Epithelial cell of esophagus (primary cell): ENCODE measurements at places on chromosomes 16 and 17.

GRCh38 chr16:62201911-62202310 lies 165.7 kb upstream of the CDH8 start:
- DNase-seq = no peak

GRCh38 chr16:17556276-17557052 lies 85.7 kb upstream of the XYLT1 start:
- peak; percentile 33 for DNase-seq

DNA sequence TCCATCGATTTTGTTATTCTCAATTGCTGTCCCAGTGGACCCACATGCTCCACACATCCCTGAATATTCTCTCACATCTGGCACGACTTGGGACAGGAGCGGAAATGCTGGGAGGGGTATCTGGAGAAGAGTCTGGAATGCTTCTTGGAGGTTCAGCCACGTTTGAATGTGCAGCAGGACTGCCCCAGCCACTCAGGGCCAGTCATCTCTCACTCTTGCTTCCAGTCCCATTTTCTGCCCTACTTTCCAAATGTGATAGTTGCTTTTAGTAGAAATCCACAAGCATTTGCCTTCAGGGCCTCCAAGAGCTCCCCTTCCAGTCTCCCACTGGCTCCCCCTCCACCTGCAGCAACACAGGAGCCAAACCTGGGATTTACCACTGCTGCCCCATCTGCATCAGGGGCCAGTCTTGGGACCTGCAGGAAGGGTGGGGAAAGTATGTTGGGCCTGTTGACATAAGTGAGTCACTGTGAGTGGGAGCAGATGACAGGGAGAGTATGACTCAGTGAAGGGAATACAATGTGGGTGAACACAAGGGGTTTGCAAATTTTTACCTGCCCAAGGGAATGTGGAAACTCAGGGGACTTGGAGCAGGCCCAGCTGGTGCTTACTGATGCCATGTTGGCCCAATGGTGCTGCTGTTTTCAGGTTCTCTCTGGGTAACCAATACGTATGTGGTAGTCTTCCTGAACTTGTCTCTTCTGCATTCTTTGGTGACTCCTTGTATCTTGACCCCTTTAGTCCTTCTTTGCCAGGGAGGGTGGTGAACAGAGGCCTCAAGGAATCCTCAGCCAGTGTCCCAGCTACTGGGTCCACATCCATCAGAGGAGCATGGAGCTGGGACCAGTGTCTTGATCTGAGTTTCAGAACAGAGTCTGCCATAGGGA lies 78.8 kb upstream of the CRHR1 start:
- peak; percentile 96 for DNase-seq

GRCh38 chr17:70320673-70321345 lies 151.5 kb downstream of the KCNJ2 start:
- DNase-seq = no peak

DNA sequence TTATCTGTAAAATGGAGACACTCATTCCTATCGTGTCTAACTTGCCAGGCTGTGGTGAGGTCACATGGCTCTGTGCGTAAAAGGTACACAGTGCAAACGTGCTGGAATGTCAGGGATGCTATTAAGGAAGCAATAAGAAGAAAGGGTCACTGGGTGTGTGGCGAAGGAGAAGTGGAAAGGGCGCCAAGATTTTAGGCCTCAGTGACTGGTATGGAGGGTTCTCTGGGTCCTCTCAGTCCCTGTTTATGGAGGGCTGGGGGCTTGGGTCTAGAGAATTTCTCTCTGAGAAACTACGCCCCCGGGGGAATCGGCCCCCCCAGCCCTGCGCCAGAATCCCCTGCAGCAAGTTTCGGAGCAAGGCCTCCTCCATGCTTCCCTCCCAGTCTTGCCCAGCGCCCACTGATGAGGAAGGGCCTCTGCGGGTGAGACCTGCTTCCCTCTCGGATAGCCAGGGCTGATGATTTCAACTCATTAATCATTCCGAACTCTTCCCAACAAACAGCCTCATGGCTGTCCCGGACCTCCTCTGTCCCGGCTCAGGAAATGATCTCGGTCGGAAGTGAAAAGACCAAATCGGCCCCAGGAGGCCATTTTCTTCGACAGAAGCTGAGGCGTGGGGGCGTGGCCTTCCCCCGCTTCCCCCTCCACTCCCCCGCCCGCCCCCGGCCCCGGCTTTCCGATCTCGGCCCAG lies 1.2 kb upstream of the HEXIM1 start:
- peak; percentile 61 for DNase-seq
